ENCODE measurements at places on chromosomes 1 and 21. TPM values are rescaled to one million over a fixed set of nuclear protein-coding genes. Genes with fewer than 3 reads are reported as not detected.

The TLR5 gene
- 10.5 TPM for total RNA-seq

GRCh38 chr1:58783090-58783992 is 506 bp downstream of the JUN start:
- DNase-seq = peak; percentile 91

The NUF2 gene
- total RNA-seq = 0.29 TPM

The FAM72D gene
- total RNA-seq = not detected

GRCh38 chr1:24193046-24193445 is 6.0 kb upstream of the IFNLR1 start:
- no peak for DNase-seq

The TMEM51 gene
- total RNA-seq = 4.3 TPM

GRCh38 chr1:33299461-33300155 is 21.3 kb downstream of the A3GALT2 start:
- no peak for DNase-seq

GRCh38 chr1:163512349-163512989 is 190.7 kb downstream of the NUF2 start:
- DNase-seq = no peak

The KRTAP10-10 gene
- total RNA-seq = not detected

- DNase-seq = no peak
Measured at GRCh38 chr1:116722016-116722838, 32.0 kb upstream of the CD2 start.

- DNase-seq = no peak
Measured at GRCh38 chr1:214513394-214513793, 38.0 kb downstream of the PTPN14 start.

- no peak for DNase-seq
Measured at GRCh38 chr1:91697416-91697815, 188.5 kb downstream of the TGFBR3 start.

GRCh38 chr21:41703857-41704501 is 62.9 kb downstream of the RIPK4 start:
- no peak for DNase-seq

DNA sequence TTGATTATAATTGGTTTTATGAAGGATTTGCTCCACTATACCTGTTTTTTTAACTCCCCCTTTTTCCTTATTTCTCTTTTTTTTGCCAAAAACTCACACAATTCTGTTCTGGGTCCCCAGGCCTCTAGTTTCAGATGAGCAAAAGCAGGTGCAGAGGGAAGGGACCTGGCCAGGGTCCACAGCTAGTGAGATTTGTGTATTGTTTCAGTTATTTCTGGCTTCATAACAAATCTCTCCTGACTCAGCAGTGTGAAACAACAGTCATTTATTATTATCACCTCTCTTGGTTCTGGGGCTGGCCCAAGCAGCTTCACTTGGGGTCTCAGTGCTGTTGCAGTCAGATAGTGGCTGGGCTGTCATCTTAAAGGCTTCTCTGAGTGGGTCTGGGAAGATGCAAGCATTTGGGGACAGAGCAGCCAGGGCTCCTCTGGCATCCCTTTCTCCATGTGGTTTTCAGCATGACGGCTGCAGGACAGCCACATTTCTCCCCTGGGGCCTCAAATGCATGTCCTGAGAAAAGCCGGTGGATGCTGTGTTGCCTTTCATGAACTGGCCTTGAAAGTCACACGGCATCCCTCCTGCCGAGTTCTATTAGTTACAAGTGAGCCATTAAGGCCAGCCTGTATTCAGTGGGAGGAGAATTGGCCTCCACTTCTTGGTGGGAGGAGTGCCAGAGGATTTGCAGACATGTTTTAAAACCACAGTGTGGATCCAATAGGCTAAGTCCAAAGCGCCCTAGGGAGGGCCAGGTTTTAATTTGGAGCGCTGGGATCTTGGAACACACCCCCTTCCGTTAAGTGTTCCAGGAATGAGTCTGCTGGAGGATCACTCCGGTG is 137.1 kb downstream of the CAMTA1 start:
- DNase-seq = peak; percentile 87

GRCh38 chr1:93907718-93908117 is 1.5 kb downstream of the GCLM start:
- no peak for DNase-seq
